ENCODE measurements at places on chromosomes 7 and 10.
A peak's percentile ranks its signal among the peaks of the same experiment; 100 is the strongest.

DNA sequence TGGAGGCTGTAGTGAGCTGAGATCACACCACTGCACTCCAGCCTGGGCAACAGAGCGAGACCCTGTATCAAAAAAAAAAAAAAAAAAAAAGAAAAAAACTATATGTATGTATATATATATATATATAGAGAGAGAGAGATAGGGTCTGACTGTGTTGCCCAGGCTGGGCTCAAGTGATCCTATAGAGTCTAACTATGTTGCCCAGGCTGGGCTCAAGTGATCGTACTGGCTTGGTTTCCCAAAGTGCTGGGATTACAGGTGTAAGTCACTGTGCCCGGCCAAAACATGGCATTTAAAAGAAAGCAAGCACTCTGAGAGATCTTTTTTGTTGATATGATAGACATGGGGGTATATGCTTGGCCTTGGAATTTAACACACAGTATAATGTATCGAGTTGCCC, 20.0 kb downstream of the CYP17A1 start:
- DNase-seq, result no peak

DNA sequence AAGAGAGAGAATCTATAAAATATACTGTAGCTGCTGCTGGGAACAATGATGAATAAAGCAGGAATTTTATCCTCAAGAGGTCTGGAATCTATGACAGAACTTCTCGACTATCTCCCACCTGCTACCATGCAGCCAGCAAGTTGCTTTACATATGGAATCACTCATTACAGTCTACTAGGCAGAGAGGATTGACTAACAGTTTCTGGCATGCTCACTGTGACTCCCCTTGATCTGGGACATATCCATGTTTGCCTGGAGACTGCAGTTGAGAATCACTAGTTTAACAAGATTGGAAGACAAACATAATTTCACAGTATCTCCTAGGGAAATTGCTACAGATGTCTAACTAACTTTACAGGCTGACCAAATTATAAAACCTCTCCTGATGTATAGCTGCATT, 13.3 kb downstream of the GPR37 start:
- no peak for DNase-seq

- DNase-seq, result no peak
Measured at GRCh38 chr7:127766831-127767459, 115.0 kb downstream of the SND1 start.

DNA sequence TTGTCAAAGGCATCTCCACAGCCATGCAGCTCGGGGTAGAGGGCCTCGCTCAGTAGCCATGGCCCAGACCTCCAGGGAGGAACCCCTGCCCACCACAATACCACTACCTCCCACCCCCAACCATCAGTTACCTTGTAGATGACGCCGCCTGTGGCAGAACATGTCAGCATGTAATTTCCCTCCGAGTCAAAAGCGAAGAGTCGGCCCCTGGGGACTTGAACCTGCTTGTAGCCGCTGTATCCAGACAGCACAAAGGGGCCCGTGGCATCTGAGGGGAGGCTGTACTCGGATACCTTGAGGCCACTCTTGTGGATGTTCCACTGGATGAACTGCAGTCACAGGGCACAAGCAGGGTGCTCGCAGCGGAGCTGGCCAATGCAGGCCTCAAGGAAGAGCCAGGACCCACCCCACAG, 16.3 kb upstream of the CYREN start:
- no peak for DNase-seq

GRCh38 chr7:87316846-87317552, 28.5 kb upstream of the CROT start:
- no peak for DNase-seq

DNA sequence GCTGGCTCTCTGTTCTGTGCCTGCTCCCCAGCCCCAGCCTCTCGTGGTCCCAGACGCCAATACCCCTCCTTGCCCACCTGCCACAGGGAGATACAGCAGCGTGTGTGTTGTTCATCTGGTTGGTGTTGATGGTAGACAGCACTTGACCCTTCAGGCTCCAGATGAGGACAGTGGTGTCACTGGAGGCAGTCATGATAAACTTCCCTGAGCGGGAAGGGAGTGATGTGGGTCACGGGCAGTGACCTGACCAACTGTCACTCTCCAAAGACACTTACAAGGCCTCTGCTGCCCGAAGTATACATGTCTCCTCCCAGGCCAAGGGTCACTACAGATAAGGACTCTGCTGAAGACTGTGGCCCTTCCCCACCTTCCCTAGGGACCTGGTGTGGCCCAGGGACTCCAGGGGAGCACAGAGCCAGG, 5.6 kb downstream of the TBL2 start:
- no peak for DNase-seq

- no peak for DNase-seq
Measured at GRCh38 chr7:109616551-109617069, 1046.9 kb downstream of the DNAJB9 start.

DNA sequence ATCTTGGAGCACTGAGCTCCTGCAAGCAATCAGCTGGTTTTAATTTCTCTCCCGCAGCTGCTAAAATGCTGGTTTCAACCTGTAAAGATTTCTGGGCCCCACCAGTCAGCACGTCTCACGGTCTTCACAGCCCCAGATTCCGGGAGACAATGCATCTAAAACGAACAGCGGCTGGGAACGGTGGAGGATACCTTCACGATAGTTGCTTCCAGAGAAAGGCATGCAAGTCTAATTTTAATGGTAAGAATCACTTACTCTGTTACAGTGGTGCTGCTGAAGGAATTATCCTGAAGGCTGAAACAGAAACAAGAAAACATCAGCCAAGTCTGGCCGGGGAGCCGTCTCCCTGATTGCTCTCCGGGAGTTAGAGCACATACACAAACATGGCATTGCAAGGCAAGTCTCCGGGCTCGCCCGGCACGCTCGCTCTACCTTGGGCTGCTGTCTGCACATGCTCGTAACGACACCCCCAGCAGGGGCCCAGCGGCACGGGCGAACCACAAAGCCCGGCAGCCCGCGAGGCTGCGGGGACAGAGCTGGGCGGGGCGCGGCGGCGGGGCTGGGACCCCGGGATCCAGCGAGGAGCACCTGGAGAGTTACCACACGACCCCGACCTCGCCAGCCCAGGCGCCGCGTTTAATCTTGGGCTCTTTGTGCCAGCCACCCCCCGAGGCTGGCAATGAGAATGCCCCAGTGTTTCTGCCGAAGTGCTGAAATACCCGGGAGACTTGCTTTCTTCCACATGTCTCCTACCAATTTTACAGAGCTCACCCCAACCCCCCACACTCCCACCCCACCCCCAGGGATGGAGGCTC, at the start of gene FAM13C:
Gene FAM13C, minus strand, starts transcription at position 406 of the 815 bp plus-strand sequence. Its CDS starts 89 bp downstream, at position 317.
- no peak for DNase-seq

DNA sequence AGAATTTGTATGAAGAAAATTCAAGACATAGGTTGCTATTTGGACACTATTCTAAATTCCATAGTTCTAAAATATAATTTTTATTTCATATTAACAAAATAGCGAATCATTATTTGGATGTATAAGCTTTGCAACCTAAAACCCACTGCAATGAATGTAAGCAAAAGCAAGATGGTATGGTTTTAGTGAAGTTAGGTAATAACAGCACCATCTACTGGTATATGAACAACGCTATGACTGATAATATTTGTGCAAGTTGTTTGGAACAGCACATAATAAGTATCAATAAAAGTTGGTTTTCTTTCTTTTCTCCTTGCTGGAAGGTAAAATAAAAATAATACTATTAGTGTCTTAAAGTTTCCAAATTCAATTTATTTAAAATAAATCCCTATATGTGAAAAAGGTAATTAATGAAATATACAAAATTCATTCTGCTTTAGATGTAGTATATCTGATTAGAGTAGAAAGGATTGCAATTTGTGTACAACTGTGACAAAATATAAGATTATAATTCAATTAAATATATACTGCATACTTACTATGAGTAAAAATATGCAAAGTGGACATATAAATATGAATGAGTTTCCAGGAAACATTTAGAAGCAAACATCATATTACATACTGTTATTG, 79.0 kb upstream of the LSM8 start:
- peak; percentile 24 for DNase-seq

DNA sequence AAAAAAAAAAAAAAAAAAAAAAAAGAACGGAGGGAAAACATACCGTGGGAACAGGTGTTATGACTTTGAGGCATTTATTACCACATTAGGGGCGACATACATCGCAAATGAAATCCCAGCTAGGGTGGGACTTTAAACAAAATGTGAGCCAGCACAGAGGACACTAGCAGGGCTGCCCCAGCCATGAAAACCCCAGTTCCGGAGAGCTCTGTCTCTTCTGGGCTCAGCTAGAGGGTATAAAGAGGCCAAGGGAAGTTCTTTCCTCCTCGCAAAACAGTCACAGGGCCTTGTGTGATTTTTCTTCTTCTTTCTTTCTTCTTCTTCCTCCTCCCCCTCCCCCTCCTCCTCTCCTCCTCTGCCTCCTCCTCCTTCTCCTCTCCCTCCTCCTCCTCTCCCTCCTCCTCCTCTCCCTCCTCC, 59.9 kb upstream of the ECHDC3 start:
- no peak for DNase-seq

GRCh38 chr7:101241015-101241363, 3.4 kb upstream of the CLDN15 start:
- no peak for DNase-seq

DNA sequence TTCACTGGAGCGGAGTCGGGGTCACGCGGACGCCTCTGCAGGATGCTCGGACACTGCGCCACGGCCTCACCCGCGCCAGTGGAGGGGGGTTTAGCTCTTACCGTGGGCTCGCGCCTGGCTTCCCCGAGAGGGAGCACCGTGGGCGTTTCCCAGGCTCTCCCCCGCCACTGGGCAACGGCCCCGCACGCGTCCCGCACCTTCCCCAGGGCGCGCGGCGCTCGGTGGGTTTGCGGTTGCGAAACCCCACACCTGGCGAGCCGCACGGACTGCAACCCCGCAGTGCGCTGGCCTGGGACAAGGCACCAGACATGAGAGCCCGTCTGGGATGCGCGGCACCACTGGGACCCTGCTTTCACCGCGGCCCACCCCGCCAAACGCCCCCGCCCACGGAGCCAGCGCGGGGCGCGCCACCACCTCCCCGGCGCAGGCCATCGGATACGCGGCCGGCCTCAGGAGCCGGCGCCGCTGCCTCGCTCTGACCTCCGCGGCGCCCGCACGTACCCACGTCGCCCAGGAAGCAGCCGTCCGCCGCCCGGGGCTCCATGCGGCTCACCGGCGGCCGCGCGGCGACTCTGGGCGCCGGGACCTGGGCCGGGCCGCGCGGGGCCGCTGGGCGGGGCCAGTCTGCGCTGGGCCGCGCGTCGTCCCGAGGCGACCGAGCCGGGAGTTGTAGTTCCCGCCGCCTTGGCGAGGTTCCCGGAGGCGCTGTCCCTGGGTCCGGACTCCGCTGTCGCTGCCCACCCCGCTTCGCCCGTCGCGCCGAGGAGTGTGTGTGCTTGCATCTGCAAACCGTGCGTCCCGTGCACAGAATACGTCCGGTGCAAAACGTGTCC, at the start of gene ASB13:
Gene ASB13, minus strand, starts transcription at position 588 of the 833 bp plus-strand sequence. Its CDS starts 44 bp downstream, at position 544.
- no peak for DNase-seq

DNA sequence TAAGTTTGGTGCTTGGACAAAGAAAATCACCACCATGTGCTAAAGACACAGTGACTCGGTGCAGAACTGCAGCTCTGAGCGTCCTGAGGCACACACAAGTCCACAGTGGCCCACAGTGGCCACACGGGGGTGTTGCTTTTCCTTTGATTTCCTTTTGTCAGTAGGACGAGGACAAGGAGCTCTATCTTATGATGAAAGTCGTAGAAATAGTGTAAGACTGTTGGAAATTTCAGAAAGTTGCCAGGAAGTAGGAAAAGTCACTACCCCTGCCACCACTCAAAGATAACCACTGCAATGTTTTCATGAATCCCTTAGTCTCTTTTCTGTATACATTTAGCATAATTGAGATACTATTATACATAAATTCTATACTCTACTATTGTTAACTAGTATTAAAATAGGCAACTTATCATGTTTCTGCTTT, 146.0 kb downstream of the TNS3 start:
- DNase-seq, result no peak

GRCh38 chr10:118638680-118639079, 43.2 kb upstream of the PRLHR start:
- no peak for DNase-seq

- DNase-seq, result no peak
Measured at GRCh38 chr7:158911145-158911544, 54.8 kb downstream of the DYNC2I1 start.

DNA sequence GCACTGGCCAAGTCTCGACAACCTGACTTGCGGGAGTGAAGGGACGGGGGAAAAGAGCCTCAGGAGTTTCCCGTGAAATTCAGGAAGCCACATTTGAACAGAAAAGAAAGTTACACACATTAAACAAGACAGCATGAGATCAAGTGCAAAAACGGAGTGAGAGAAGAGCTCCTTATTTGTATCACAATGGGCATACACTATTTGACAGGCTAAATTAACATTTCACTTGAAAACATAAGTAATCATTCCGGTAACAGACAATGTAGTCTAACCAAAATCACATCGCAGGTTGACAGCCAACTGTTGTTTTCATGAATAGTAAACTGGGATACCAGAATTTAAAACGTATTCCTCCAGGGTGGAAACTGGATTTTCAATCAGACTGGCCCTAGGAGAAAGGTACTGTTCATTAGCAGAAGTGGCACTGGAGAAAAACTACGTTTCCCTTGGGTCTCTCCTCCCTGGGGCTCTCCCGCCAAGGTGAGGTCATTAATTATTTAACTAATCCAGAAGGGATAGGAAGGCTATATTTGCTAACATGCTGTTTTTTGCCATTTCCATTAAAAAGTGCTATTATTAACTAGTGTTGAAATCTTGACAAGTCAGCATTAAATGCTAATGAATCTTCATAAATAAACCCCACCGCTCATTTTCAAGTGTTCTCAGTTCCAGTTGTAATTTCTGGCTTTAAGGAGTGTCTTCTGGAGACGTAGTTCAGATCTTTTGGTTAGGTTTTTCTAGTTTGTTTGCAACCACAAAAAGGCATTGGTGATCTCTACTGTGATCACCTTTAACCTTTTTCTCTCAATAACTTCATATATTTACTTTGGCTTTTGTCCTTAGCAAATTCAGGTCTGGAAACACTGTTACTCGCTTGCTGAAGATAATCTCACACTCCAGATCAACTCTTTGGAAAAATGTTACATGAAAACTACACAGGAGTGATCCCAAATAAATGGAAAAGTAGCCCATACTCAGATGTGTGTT, 25.1 kb downstream of the RHEB start:
- no peak for DNase-seq

DNA sequence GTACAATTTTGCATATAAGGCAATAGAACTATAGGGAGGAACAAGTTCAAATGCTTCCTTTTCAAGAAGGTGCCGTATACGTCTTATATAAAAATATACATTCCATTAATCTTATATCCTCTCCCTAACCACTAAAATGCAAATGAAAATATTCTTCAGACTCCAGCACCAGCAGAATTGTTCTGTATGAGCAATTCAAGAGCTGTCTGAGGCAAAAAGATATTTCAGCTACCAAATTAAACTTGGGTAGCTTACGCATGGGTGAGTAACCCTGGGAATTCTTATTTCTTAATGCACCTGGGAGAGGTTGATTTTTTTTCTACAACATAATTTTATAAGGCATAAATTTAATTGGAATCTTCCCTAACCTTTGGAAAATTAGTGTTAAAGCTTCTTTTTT, 42.2 kb upstream of the GSDME start:
- no peak for DNase-seq

- no peak for DNase-seq
Measured at GRCh38 chr7:121103579-121103978, 115.1 kb downstream of the CPED1 start.

Measured in NCI-H1417 treated with DMSO at 0.1 percent for 48 hours (cell line).